HCT116 (cell line): ENCODE measurements at places on chromosomes 5 and 9.

- H3K27ac ChIP-seq: no peak overlapping the region
- H3K27me3 ChIP-seq: peaks cover 8% of the 10 kb centered on the region; the same call in 1 of the 2 replicates
- no peak for DNase-seq
- H3K4me1 ChIP-seq: no peaks in the 10 kb centered on the region
Observed at GRCh38 chr5:135654761-135655467, 76.1 kb upstream of the CXCL14 start.

DNA sequence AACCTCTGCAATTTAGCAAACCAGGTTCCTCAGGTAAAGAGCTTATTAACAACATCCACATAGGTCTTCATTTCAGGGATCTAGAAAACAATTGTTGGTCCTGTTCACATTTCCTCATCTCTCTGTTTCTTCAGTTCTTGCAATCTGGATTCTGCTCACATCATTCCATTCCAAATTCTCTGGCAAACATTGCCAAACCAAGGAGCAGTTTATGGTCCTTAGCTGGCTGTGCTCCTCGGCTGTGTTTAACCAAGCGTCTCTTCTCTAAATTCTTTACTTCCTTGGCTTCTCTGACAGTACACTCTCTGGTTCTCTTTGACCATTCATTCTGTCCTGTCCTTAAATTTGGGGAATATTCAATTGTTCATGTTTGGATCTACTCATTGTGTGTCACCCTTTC, 65.8 kb upstream of the RANBP3L start:
- H3K36me3 ChIP-seq: no peaks in the 10 kb centered on the region
- no peaks in the 10 kb centered on the region for H3K27me3 ChIP-seq
- DNase-seq: no peak
- H3K27ac ChIP-seq: no peak overlapping the region
- H3K4me3 ChIP-seq: no peak overlapping the region
- peaks cover 2% of the 10 kb centered on the region; the same call in 1 of the 2 replicates for H3K4me1 ChIP-seq

DNA sequence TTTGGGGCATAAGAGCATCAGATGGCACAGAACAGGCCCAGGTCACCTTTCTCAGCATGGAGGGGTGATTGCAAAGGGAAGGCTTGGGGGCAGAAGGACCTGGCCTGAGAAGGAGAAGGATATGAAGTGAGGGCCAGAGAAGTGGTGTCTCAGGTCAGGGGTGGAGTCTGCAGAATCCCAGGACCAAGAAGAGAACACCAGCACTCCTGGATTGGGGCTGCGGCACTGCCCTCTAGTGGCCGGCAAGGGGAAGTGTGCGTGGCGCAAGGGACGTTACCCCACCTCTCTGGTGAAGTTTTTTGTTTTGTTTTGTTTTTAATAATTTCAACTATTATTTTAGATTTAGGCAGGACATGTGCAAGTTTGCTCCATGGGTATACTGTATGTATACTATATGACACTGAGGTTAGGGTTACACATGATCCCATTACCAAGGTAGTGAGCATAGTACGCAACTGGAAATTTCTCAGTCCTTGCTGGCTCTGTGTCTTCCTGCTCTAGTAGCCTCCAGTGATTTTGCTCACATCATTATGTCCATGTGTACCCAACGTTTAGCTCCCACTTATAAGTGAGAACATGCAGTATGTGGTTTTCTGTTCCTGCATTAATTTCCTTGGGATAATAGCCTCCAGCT, 1548.6 kb downstream of the EFNA5 start:
- no peaks in the 10 kb centered on the region for H3K36me3 ChIP-seq
- no peaks in the 10 kb centered on the region for H3K4me1 ChIP-seq
- no peaks in the 10 kb centered on the region for H3K27me3 ChIP-seq
- DNase-seq: peak; percentile 8

- no peak overlapping the region for H3K4me3 ChIP-seq
- no peaks in the 10 kb centered on the region for H3K27me3 ChIP-seq
- H3K36me3 ChIP-seq: no peaks in the 10 kb centered on the region
- DNase-seq: no peak
- peaks cover 18% of the 10 kb centered on the region for H3K4me1 ChIP-seq
Observed at GRCh38 chr5:140342287-140342686, 4.1 kb downstream of the HBEGF start.

DNA sequence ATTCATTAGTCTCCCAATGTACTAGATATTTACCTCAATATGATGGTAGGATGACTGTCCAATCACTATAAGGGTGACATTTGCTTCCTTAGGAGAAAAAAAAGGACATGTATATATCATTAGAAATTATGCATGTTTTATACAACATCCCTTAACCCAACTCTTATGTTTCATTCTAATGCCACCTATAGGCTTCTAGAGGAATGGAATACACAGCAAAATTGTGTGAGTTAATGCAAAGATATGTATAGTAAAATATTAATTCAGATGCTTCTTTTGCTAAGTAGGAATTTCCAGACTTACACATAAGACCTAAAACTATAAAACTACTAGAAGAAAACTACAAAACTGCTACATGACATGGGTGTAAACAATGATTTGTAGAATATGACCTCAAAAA, 3.5 kb downstream of the PRXL2C start:
- H3K4me3 ChIP-seq: no peak overlapping the region
- peaks cover 17% of the 10 kb centered on the region for H3K4me1 ChIP-seq
- DNase-seq: no peak
- peaks cover 7% of the 10 kb centered on the region; the same call in 1 of the 2 replicates for H3K36me3 ChIP-seq
- no peaks in the 10 kb centered on the region for H3K27me3 ChIP-seq

DNA sequence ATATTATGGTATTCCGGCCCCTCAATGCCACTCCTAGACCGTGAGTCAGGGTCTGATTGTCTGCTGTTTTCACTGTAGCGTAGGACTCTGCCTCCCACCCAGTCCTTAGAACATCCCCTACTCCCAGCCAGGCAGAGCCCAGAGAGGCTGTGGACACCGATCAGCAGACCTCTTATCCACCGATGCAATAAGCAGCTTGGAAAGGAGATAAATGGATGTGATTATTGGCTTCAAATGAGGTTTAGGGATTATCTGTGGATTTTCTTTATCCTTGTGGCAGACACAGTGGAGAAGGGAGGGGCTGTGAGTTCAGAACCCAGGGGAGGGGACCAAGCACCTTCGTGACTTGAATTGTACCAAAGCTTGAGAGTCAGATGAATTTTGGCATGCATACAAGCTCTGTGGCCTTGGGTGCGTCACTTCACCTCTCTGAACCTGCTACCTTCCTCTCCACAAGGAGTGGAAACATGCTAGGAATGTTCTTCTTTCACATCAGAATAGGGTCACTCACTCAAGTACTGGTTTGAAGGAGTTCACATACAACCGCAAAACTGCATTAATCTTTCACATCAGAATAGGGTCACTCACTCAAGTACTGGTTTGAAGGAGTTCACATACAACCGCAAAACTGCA, 83.1 kb upstream of the CPLX2 start:
- no peak for DNase-seq
- H3K27ac ChIP-seq: no peak overlapping the region
- H3K36me3 ChIP-seq: no peaks in the 10 kb centered on the region
- 0 out of 2 replicates have a peak, but pooled peaks cover 5% of the 10 kb centered on the region for H3K27me3 ChIP-seq
- H3K4me3 ChIP-seq: no peak overlapping the region

GRCh38 chr5:38121420-38121819, 136.9 kb upstream of the EGFLAM start:
- DNase-seq: no peak
- H3K27ac ChIP-seq: no peak overlapping the region
- peaks cover 17% of the 10 kb centered on the region for H3K27me3 ChIP-seq
- H3K4me3 ChIP-seq: no peak overlapping the region

DNA sequence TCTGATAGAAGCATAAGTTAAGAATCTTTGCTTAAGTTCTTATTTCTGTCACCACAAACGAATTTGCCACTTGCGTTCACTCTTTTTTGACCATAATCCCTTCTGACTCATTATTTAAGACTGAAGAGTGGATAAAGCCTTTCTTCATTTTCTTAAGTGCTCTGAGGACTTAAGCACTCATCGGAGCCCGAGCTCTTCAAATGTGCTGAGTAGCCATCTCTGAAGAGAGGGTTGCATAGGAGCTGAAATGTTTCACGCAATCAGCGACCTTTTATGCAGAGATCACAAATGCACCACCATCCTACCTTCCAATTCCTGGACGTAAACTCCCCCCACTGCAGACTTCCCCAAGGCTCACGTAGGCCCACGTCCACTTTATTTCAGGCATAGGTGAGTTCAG, 699.2 kb downstream of the IRX1 start:
- no peak overlapping the region for H3K4me3 ChIP-seq
- DNase-seq: no peak
- no peaks in the 10 kb centered on the region for H3K27me3 ChIP-seq
- no peaks in the 10 kb centered on the region for H3K4me1 ChIP-seq
- no peak overlapping the region for H3K27ac ChIP-seq

DNA sequence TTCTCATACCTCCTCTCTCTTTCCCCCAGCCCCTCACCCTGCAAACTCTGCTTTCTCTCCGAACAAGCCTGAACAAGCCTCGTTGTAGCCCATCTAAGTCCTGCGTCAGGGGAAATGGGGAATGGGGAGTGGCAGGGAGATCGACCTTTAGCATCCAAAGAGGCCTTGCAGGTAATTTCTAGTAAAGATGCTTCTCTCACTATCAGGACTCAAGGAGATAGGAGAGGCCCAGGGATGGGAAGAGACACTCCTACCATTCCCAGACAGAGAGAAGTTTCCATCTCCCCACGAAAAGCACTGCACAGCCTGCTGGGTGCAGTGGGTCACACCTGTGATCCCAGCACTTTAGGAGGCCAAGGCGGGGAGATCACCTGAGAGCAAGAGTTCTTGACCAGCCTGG, 44.4 kb upstream of the CTNNA1 start:
- no peak for DNase-seq
- H3K27ac ChIP-seq: no peak overlapping the region
- no peaks in the 10 kb centered on the region for H3K4me1 ChIP-seq
- H3K27me3 ChIP-seq: no peaks in the 10 kb centered on the region
- H3K4me3 ChIP-seq: no peak overlapping the region
- no peaks in the 10 kb centered on the region for H3K36me3 ChIP-seq

GRCh38 chr9:22913518-22913917, 466.9 kb downstream of the DMRTA1 start:
- no peaks in the 10 kb centered on the region for H3K36me3 ChIP-seq
- H3K4me3 ChIP-seq: no peak overlapping the region

GRCh38 chr9:95044731-95045508, 272.6 kb downstream of the FANCC start:
- no peak overlapping the region for H3K27ac ChIP-seq
- H3K36me3 ChIP-seq: no peaks in the 10 kb centered on the region
- no peak for DNase-seq
- no peaks in the 10 kb centered on the region for H3K27me3 ChIP-seq
- H3K4me1 ChIP-seq: peaks cover 9% of the 10 kb centered on the region; the same call in 1 of the 2 replicates
- H3K4me3 ChIP-seq: no peak overlapping the region

GRCh38 chr9:129921905-129922304, 86.6 kb downstream of the USP20 start:
- DNase-seq: no peak
- no peaks in the 10 kb centered on the region for H3K36me3 ChIP-seq
- H3K4me1 ChIP-seq: no peaks in the 10 kb centered on the region

DNA sequence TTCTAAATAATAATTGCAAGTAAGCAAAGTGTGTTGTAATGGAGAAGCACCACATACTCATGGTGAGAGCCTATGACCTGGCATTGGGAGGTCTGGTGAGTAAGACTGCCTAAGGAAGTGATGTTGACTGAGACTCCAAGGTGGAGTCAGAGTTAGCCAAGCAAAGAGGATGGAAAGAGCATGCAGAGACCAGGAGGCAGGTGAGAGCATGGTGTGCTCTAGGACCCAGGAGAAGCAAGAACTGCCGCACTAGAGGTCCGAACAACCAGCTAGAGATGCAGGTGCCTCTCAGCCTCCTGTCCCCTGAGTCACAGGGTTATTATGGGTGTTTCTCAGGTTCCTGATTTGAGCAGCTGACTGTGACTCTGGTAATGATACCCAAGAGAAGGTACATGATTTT, 27.3 kb downstream of the ANP32B start:
- H3K27me3 ChIP-seq: no peaks in the 10 kb centered on the region
- no peak overlapping the region for H3K27ac ChIP-seq
- peaks cover 76% of the 10 kb centered on the region for H3K36me3 ChIP-seq
- no peak for DNase-seq

DNA sequence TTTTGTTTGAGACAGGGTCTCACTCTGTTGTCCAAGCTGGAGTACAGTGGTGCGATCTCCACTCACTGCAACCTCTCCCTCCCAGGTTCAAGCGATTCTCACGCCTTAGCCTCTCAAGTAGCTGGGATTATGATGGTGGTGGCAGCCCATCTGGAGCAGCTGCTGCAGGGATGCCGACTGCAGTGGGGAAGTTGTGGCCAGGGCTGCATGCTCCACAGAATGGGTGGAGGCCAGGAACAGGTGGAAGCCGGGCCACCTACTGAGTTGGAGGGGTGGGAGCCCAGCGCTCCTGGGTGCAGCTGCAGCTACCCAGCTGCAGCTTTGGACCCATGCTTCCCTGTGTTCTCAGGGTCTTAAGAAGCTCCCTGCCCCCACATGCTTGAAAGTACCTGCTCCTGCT, 99.7 kb downstream of the SCAI start:
- DNase-seq: no peak
- H3K4me3 ChIP-seq: no peak overlapping the region
- no peak overlapping the region for H3K27ac ChIP-seq
- H3K27me3 ChIP-seq: no peaks in the 10 kb centered on the region
- H3K36me3 ChIP-seq: peaks cover 2% of the 10 kb centered on the region; the same call in 1 of the 2 replicates

DNA sequence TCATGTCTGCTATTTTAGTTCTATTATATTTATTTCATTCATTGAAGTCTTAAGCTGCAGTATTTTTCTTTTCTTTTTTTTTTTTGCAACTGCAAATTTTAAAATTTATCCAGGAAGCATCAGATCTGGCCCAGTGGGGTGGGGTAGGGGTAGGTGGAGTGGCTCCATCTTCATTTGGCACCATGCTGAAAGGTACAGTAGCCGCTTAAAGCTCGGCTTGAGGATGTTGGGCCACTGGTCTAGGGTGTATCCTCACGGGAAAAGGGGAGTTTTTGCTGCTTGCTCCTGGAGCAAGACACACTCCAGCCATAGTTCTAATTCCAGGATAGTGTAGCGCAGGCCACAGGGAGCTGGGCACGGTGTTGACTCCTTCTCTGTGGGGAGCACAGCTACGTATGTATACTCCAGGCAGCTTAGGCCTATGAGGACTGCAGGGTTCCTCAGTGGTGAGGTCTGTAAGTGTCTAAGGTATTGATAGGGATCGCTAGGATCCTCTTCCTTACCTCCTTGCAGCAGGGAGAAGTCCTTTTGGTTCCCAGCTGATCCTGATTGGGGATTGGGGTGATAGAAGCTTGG, 22.7 kb downstream of the RCL1 start:
- no peak for DNase-seq
- H3K27me3 ChIP-seq: no peaks in the 10 kb centered on the region
- H3K4me1 ChIP-seq: no peaks in the 10 kb centered on the region
- H3K27ac ChIP-seq: no peak overlapping the region

GRCh38 chr5:53030893-53031292, 41.7 kb downstream of the ITGA2 start:
- H3K36me3 ChIP-seq: no peaks in the 10 kb centered on the region
- H3K27me3 ChIP-seq: no peaks in the 10 kb centered on the region
- H3K27ac ChIP-seq: peak overlapping the region; percentile 50
- no peak for DNase-seq
- peaks cover 41% of the 10 kb centered on the region for H3K4me1 ChIP-seq

DNA sequence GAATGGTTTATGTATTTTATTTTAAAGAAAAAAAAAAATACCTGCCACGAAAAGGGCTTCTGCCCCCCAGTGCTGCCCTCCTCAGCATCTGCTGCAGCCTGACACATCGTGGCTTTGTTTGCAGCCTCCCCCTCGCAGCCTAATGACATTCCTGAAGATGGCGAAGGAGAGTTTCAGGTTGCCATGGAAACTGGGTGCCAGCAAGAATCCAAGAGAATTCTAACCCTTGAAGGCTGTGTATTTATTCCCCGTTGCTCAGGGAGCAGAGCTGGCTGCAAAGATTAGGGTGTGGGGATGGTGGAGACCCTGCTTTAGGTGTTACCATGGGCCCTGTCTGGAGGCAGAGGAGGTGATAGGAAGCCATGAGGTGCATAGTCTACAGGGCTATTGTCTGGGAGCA, 126.6 kb downstream of the NSG2 start:
- H3K27ac ChIP-seq: no peak overlapping the region
- H3K4me1 ChIP-seq: no peaks in the 10 kb centered on the region
- H3K36me3 ChIP-seq: no peaks in the 10 kb centered on the region
- H3K4me3 ChIP-seq: no peak overlapping the region
- no peak for DNase-seq
- H3K27me3 ChIP-seq: peaks cover 3% of the 10 kb centered on the region; the same call in 1 of the 2 replicates
